Stimulated activated CD4-positive, alpha-beta T cell treated with anti-CD3 and anti-CD28 coated beads, Interleukin-2, amount 100 ng/mL, for 24 hours (primary cell): ENCODE measurements at places on chromosomes 3 and 15.

GRCh38 chr3:171168086-171168485 is 141.6 kb upstream of the SLC2A2 start:
- DNase-seq, result no peak

GRCh38 chr15:52113708-52114107 is 1.1 kb upstream of the BCL2L10 start:
- DNase-seq, result no peak

- no peak for DNase-seq
These were observed 17.8 kb upstream of the CLDN1 start for GRCh38 chr3:190340071-190340470.

DNA sequence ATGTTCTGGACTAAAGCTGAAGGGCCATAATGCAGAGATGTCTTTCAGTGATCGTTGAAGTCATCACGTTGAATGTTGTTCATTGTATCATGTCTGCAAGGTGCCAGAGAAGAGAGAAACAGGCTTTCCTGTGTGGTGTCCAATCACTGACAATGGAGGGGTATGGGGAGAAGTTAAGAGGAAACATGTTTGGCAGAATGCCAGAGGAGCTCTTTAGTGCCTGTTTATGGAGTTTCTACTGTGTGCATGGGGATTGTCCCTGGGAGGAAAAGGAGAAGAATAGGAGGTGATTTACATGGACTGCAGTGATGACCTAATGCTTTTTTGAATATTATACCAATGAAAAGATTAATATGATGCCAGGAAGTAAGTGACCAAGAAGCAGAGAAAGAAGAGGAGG is 11.7 kb downstream of the SCAANT1 start:
- DNase-seq, result no peak

GRCh38 chr3:150613709-150614480 is 10.8 kb downstream of the SELENOT start:
- no peak for DNase-seq

DNA sequence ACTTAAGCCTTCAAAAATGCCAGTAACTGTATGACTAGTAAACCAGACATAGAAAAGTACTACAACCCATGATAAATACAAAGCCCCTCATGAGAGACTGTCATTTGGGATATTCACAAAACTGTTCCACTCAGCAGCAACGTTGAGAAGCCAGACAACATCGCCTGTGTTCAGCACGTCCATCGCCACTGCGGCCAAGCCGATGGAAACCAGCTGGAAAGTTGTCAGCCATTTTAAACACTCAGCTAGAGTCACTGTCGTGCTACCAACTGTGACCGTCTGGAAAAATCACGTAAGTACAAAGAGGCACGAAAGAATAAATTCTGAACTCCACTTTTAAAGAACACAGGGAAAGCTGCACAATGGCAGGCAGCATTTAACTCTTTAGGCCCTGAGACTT is 340.7 kb upstream of the WNT5A start:
- no peak for DNase-seq

GRCh38 chr15:59166166-59166565 is 40.5 kb upstream of the LDHAL6B start:
- no peak for DNase-seq
